ENCODE measurements at places on chromosomes 3 and 15.

DNA sequence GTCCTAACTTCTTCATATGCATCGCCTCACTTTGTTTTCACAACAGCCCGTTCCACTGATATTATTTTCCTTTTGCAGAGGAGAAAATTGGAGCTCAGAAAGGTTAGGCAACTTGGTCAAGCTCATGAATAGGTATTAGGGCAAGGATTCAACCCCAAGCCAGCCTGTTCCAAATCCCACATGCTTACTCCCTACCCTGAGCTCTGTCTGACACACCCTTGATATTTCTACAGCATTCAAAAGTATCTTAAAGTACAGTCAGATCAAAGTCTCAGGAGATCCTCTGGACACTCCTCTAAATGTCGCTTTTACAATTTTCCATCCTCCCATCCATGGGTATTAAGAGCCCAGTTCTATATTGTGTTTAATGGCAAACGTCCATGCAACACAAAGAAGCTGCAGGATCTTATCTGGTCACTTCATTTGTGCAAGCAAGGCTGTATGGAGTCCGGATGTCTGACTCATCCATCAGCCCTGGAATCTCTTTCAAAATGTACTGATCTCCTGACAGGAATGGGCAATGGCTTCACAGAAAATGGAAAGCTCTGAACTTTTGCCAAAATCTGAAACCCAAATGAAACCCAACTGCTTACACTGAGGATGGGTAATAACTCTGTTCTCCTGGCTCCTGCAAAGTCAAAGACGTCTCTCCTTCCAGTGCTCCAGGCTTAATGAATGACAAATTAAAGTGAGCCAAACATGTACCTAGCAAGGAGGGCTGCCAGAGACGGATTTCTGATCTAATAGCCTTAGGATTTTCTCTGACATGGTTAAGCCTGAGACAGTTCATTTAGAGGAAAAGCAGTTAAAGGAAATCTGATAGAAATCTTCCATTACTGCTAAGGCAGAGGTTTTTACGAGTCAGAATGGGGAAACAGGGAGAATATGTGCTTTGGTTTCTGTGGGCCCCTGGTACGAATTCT lies 230.9 kb upstream of the RORA start:
- no peak for DNase-seq

DNA sequence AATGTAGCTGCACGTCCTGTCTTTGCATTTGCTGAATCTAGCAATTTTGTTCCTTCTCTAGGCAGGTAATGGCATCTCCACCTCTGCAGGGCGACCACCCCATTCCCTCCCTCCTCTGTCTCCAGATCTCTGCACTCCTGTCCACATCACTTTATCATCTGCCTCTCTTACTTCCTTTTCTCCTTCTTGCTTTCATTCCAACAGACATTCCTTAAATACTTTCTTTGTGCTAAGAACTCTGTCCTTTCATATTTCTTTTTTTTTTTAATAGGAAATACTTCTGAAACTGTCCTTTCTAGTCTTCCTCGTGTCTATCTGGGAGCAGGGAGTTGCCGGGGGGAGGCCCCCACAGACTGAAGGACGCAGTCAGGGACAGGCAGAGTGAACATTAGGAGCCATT lies 7.2 kb downstream of the ITIH3 start:
- DNase-seq, result no peak

DNA sequence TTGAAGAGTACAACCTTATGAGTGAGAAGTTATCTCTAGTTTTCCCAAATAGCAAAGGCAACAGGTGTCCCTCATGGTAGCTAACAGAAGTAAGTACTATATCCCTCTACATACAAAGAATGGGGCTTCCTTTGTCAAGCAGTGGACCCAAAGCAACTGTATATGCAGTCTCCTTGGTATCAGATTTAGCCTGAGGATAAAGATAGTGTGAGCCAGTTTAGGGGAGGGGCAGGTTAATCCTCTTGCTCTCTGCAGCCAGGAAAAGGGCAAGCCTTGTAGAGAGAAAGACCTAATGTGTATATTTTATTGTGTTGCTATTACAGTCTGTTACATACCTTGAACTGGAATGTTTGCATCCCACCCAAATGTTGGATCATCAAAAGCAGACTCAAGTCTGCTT lies 117.9 kb upstream of the COL8A1 start:
- no peak for DNase-seq

DNA sequence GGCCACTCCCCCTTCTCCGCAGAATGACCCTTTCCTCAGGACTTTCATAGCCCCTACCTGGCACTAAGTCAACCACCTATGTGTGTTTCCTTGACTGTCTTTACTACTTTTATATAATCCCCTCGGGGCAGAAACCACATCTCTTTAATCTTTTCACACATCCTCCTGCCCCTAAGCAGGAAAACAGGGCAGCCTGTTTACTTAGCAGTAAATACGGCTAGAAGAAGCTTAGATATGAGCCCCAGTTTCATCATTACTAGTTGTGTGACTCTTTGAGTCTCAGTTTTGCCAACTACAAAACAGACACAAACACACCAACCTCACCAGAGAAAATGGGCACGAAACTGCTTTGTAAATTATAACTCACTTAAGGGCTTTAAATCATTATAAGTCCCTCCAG lies 98.3 kb downstream of the CYP19A1 start:
- no peak for DNase-seq

- no peak for DNase-seq
Measured at GRCh38 chr3:152392272-152392880, 123.6 kb downstream of the MBNL1 start.

- DNase-seq, result no peak
Measured at GRCh38 chr3:106255870-106256248, 387.0 kb upstream of the CBLB start.

DNA sequence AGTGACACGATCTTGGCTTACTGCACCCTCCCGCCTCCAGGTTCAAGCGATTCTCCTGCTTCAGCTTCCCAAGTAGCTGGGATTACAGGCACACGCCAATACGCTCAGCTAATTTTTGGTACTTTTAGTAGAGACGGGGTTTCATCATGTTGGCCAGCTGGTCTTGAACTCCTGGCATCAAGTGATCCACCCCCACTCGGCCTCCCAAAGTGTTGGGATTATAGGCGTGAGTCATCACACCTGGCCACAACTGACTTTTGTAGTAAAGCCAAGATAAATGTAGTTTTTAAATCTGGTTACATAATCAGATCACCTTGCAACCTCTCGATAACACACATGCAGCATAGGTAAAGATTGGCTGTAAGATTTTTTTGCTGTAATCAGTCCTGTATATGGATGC lies 657.5 kb upstream of the DPPA4 start:
- no peak for DNase-seq

- no peak for DNase-seq
Measured at GRCh38 chr3:162612991-162613390, 1116.4 kb downstream of the OTOL1 start.

DNA sequence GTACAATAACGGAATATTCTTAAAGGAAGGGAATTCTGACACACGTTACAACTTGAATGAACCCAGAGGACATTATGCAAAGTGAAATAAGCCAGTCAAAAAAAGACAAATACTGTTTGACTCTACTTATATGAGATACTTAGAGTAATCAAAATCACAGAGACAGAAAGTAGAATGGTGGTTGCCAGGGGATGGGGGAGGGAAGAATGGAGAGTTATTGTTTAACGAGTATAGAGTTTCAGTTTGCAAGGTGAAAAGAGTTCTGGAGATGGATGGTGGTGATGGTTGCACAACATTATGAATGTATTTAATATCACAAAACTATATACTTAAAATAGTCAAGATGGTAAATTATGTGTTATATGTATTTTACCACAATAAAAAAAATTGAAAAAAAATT lies 112.9 kb upstream of the ARHGEF3 start:
- DNase-seq, result no peak

- DNase-seq, result no peak
Measured at GRCh38 chr3:71369701-71370391, 213.7 kb downstream of the FOXP1 start.

GRCh38 chr15:65805019-65805745 lies 13.1 kb upstream of the DENND4A start:
- DNase-seq, result no peak

- DNase-seq, result no peak
Measured at GRCh38 chr3:78858174-78858573, 909.6 kb downstream of the ROBO1 start.

GRCh38 chr3:3305841-3306240 lies 126.3 kb upstream of the CRBN start:
- DNase-seq, result no peak

DNA sequence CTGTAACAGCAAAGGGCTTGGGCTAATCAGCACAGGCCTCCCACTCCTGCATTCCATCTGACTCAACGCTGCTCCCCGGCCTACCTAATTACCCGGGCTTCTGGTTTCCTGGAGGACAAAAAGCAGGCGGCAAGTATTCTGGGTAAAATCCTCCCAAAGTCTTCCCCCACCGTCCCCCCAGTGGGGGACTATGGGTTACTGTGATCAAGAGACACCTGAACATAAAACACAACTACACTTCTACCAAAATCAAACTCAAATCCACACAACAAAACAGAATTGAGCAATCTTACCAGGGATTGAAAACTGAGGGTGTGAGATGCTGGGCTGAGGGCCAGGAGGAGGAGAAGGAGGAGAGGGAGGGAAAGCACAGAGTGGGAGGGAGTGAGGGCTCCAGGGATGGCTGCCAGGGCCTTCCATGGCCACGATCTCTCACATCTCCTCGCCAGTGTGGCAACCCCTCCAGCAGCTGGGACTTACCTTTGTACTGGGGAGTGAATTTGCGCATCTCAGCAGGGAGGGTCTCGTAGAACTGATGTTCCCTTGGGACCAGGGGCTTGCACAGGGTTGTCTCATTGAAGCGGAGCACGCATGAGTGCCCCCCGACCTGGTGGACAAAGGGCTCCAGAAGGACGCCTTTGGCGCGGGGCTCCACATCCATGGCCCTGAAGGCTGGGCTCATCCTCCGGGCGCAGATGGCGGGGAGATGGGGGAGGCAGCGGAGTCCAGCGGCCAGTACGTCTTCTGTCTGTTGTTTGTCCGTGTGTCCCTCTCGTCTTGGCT lies 9.1 kb upstream of the NCKIPSD start:
- no peak for DNase-seq

GRCh38 chr3:104909721-104910120 lies 457.0 kb upstream of the ALCAM start:
- no peak for DNase-seq

DNA sequence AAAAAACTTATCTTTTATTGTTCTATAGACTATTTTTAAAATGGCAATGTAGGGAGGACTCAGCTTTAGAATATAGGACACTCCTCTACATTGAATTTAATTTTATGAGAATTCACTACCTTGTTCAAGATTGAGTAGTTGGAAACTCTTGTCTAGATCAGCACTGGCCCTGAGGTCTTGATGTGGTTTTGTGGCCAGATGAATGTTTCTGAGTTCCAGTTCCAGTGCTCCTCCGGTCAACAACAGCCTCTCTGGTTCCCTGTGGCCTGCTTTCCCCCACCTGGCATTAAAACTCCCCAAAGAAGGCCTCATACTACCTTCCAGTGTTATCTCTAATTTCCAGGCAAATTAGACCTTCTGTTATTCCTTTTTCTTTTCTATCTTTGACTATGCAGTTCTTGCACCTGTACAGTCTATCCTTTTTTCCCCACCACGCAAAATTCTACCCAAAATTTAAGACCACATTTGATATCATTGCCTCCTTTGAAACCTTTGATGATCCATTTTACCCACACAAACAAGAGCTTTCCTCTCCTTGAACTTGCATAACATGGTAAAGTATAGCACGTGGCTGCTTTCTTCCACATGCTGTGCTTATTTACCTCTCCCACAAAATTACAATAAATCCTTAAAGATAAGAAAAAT lies 9.6 kb upstream of the ANP32A start:
- no peak for DNase-seq

DNA sequence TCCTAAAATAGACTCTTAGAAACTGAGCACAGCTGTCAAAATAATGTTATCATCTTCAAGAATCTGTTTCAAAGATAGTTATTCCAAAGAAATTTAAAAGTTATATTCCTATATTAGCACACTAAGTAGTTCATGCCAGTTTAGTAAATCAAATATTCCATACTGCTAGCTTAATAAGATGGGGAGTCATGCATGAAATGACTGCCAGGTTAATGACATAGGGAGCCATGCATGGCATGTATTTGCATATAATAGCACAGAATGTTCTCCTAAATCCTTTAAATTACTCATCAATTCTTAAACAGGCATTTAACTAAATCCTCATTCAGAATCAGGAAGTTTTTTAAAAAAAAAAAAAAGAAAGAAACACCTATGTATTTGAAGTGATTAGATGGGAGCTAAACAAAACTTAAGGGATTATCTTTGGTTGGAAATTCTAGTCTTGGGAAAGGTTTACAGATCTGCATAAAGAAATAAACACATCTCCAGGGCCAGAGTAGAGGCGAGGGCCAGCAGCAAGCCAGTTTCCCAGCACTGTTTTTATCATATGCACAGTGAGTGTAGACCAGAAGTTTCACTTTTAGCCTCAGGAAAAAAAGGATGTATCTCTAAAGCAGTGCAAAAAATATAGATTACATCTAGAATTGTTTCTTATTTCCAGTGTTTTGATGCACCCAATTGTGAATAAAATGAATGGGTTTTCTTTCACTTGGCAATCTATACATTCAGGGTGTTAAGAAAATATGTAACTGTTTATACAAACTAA lies 366.4 kb upstream of the AGTR1 start:
- no peak for DNase-seq

DNA sequence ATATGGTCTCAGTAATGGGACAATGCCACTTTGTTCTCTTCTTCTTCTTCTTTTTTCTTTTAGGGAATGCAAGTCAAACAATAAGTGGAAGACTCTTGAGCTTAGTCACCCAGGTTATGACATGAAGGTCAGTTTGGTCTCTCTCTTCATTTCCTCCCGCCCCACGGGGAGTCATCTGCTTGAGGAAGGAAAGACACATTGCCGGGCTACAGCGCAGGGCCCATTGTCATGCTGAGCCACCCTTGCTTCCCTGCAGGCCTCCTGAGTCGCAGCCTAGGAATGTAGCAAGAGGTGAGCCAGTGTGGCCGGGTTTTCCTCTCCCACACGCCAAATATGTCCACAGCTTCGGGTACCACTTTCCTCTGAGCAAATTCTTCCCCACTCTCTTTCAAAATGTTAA lies 47.6 kb downstream of the RAP2B start:
- no peak for DNase-seq

DNA sequence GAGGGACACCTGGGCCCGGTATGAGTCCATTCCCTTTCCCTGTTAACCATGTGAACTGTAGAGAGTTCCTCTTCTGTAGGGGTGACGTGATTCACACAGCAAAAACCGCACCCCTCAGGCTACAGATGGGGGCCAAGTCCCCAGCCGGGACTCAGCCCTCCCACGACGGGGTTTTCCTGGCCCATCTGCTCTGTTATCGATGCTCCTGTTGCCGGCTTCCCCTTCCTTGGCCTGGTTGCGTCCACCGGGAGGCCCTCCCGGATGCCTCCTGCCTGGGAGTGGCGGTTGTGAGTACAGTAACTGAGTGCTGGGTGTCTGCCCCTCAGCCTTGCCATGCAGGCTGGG lies 817 bp upstream of the PLXNA1 start:
- peak; percentile 52 for DNase-seq
